ENCODE measurements at places on chromosomes 1 and 21.

DNA sequence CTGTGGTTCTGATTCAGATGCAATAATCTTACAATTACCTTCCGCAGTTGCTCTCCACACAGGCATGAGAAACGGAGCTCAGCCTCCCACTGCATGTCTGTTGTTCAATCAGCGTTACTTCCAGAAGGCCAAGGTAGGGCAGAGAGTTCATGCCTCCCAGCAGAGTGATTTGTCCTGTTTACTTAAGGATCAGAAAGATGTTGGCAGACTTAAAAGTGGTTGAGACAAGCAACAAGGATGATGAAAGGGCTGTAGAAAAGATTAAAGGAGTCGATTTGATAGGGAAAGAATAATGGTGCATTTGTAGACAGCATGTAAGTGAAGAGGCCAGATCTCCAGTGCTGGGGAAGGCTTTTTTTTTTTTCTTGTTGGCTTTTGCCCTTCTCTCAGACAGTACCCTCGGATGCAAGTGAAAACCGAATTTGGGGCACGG is 26.6 kb downstream of the ARMH1 start:
- no peak for DNase-seq

DNA sequence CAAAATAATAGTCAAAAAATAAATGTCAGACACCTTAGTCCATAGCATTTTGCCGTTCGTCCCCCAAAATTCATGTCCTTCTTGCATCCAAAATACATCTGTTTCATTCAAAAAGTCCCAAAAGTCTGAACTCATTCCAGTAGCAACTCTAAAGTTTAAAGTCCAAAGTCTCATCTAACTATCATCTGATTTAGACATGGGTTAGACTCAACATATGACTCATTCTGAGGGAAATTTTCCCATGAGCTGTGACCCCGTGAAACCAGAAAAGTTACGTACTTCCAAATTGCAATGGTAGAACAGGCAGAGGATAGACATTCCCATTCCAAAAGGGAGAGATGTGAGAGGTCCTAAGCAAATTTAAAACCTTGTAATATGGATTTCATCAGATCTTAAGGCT is 48.6 kb upstream of the CACHD1 start:
- peak; percentile 17 for DNase-seq

DNA sequence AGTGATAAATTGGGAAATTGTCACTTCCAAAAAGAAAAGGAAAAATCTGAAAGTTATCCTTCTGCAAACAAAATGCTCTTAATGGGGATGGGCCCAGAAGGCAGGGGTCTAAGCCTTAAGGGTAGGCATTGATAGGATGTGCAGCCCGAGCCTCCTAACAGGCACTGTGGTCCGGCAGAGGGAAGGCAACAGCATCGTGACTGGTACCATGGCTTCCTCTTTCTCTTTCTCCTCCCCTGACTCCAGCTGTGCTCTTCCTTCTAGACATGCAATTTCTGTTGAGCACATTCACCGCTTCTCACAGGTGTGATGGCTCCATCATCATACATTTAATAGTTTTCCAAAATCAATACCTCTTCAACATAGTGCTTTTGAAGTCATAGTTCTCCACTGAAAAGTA is 91.5 kb downstream of the SELENOF start:
- no peak for DNase-seq

- no peak for DNase-seq
These were observed 428.1 kb downstream of the PRDM2 start for GRCh38 chr1:14128096-14128495.

GRCh38 chr21:44399151-44399954 is 45.9 kb downstream of the TRPM2 start:
- DNase-seq, result no peak

DNA sequence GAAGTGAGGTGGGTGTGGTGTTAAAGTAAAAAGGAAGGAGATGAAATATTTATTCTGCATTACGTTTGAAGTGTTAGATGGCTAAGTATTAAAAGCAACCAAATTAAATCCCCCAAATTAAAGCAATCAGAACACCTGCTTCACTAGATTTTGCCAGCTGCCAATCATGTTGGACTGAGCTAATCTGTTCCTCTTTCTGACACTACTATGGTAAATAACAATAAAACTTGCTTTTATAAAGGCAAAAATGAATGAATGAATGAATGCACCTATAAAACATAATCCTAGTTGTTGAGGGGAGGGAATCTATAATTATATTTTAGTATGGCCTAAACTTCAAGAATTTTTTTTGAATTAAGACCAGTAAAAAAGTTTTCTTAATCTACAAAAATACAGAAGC is 51.0 kb downstream of the RAB3GAP2 start:
- DNase-seq, result no peak

- no peak for DNase-seq
These were observed 81.2 kb upstream of the TMPRSS2 start for GRCh38 chr21:41589131-41589530.

DNA sequence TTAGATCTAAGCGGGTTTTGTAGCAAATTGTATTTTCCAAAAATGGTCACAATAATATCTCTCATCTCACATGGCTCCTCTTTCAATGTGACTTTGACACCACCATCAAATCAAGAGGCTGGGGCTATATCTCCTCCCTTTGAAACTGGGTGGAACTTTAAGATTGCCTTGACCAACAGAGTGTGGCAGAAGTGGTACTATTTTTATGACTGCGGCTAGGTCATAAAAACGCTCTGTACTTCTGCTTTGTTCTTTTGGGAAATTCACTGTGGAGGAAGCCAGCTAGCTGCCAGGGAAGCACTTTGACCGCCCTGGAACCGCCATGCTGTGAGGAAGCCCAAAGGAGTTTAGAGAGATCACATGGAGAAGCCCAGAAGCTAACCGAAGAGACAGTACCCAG is 50.7 kb upstream of the ACOT11 start:
- no peak for DNase-seq

GRCh38 chr1:33655496-33655895 is 183.1 kb downstream of the ZSCAN20 start:
- no peak for DNase-seq

- no peak for DNase-seq
These were observed 19.4 kb downstream of the KCNC4 start for GRCh38 chr1:110229348-110230001.

DNA sequence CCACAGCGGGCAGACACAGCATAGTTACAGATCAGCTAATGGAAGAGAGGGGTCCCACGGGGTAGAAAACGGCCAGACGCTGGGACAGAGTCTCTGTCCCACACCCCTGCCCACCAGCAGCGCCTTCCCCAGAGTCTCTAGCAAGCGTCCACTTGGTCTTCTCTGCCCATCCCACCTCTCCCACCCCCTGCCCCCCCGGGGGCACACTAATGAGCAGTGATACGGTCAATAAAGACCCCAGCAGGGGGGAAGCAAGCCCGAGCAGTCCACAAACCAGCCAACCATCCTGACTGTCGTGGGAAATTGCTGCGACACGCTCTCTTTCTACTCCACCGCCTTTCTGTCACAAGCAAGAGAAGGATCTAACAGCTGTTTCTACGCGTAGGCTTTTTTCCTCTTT is 374.7 kb downstream of the NPHP4 start:
- DNase-seq, result no peak

DNA sequence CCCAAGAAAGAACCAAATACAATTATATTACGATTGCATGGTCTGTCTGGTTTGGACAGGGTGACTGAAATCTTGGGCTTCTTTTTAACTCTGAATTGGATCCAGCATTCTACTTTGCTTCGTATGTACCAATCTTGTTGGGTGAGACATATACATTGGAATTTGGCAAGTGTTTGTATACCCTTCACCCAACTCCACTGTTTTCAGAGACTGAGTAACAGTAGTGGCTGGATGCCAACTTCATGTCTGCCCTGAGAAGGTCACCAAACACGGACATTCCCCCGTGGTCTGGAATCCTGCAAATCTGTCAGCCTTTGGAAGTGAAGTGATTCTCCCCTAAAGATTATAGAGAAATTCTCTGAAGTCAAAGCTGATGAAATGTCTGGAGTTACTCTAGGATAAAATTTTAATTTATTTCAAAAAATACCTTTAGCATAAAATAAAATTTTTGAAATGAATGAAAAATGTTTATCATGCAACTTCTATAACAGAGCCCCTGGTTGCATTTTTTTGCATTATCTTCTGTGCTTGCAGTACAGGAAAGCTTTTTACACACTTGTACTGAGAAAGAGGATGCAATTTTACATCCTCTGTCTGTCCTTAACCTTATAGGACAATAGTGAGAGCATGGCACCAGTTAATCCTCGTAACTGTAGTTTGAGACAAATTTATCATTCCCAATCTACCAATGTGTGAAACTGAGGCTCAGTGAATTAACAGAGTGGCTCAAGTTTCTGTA is 201.8 kb downstream of the DISC1 start:
- DNase-seq, result peak; percentile 97

DNA sequence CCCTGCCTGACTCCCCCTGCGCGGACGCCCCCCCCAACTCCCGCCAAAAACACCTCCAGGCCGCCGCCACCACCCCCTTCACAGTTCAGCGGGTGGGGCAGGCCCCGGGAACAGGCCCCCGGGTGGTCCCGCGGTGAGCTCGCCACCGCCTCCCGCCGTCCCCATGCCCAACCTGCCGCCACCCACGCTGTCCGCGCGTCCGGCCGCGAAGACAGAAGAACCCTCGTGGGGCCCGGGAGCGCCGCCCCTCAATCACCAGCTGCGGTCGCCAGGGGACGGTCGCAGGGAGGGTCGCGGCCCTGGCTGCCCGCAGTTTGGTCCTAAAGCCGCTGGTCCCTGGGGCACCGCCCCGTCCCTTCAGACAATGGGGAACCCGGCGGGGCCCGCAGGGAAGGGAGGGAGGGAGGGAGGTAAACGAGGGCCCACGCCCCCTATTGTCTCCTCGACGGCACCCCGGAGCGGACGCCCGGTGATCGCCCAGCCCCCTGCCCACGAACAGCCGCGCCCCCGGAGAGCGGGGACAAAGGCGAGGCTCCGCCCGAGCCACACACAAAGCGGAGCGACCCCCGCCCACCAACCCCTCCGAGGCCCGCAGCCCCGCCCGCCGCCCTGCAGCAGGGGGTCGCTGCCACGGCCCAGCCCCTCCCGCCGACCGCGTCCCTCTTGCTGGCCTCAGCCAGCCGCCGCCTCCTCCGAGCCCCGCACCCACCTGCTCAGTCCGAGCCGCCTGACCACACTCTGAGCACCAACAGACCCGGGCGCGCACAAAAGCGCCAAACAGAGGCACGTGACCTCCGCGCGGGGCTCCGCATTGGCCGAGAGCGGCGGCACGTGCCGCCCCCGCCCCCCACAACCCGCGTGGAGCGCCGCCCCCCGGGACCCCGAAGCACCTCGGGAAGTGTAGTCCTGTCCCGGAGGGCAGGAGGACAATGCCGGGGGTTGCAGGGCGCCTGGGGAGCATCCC is at the start of gene STMN1:
TSS of gene STMN1 (minus strand) at position 740 of the 964 bp plus-strand sequence. CDS start 1,743 bp downstream, outside the sequence.
- DNase-seq, result peak; percentile 86

- no peak for DNase-seq
These were observed 256.9 kb downstream of the PTBP2 start for GRCh38 chr1:96978444-96978843.

Data from iris pigment epithelial cell (primary cell).